NCI-H774 (cell line): ENCODE measurements at places on chromosomes 13 and 19.

GRCh38 chr13:47798906-47799305, 202.2 kb downstream of the SUCLA2 start:
- DNase-seq: no peak

- DNase-seq: no peak
Observed at GRCh38 chr13:101739382-101740178, 287.1 kb downstream of the ITGBL1 start.

DNA sequence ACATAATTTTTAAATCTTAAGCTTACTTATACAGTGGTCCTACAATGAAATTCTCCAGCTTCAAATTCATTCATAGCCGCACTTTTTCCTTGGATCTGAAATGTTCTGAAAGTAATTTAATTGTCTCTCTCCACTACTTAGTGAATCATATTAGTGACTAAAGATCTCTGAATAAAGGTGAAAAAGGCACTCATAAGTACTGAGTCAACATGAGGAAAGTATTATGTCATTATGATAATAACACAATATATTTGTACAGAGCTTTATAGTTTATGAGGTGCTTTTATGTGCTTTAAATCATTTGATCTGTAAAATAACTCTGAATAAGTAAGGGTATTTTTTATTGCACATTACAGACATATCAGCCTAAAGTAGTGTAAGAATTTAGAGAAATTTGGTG, 628.2 kb upstream of the SLITRK5 start:
- DNase-seq: no peak

DNA sequence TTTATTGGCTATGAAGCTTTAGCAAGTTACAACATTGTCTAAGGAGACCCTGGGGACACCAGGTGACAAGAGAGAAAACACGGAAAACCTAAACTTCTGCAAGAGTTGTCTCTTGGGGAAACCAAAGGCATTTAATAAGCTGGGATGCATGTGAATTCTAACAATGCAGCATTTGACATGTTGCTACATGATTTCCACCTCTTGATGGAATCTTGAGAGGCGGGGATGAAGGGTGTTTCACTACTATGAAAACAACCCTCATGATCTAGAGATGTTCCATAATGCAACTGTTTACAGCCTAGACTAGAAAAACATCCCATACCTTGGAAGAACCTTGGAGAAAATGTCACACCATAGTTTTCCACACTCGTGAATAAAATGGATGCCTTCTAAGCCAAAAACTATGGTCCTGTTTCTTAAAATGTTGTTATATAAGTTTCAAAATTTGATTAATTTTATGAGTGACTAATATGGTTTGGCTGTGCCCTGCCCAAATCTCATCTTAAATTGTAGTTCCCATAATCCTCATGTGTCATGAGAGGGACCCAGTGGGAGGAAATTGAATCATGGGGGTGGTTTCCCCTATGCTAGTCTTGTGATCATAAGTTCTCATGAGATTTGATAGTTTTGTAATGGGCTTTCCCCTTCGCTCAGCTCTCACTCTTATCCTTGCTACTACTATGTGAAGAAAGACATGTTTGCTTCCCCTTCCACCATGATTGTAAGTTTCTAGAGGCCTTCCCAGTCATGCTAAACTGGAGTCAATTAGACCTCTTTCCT, 164.6 kb downstream of the TNFSF13B start:
- DNase-seq: no peak

- DNase-seq: no peak
Observed at GRCh38 chr13:91232716-91233115, 114.8 kb upstream of the MIR17HG start.

GRCh38 chr19:48354332-48354992, 9.3 kb downstream of the TMEM143 start:
- DNase-seq: no peak

- no peak for DNase-seq
Observed at GRCh38 chr13:96809366-96810096, 184.7 kb downstream of the OXGR1 start.

DNA sequence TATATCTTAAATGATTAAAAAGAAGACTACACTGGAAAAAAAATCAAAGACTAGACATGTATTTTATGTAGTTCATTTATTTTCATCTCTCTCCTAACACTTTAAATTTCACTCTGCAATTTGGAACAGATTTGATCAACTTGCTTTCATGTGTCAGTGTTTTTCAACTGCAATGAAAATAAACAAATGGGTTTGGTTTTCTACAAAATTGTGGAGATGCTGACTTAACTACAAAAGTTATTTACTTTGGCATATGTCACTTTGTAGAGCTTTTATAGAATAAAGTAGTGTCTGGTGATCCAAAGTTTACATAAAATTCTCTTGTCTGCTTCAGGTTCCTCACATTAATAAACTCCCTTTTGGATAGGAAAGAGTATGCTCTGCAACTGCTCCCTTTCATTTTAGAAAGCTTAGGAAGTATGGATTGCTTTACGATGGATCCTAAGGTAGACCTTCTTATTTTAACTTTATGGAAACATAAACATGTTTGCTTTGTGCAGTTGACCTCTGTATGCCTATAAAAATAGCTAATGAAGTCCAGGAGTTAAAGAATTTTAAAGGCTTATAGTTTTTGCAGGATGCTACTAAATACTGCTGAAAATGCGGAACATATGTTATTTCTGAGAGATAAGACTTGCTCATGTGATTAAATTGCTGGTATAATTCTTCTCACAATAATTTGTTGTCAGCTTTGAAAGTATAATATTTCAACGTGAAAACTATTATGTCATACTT, 815.9 kb downstream of the PCDH9 start:
- DNase-seq: no peak

GRCh38 chr19:4800591-4801081, 9.1 kb downstream of the FEM1A start:
- no peak for DNase-seq

GRCh38 chr13:97528518-97528917, 94.5 kb downstream of the RAP2A start:
- no peak for DNase-seq

DNA sequence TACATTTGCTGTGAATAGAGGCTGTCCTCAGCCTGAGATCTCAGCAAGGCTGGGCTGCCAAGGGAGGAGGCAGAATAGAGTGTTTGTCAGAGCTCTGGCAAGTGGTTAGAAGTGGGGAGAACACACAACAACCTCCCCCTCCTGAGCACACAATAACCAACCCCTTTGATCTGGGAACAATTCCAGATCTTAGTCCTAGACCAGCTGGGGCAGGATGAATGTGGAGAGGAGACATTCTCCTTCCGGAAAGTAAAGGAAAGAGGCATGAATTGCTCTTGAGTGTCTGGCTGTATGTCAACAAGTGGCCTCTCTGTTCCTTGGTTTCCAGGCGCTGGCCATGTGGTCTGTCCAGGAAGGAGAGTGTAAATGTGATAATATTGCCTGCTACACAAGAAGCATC, 114.9 kb upstream of the TMTC4 start:
- peak; percentile 62 for DNase-seq

DNA sequence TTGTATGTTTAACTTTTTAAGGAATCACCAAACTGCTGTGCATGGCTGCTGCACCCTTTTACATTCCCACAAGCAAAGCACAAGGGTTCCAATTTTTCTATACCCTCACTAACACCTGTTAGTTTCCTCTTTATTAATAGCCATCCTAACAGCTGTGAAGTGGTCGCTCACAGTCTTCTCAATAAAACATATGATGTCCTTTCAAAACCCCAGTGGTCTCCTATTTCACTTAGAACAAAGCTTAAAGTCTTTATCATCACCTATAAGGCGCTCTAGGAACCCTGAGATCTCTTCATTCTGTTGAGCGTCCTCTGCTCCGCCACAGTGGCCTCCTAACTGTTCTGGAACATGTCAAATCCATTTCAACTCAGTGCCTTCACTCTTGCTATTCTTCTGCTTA, 400.5 kb downstream of the KLF12 start:
- no peak for DNase-seq

DNA sequence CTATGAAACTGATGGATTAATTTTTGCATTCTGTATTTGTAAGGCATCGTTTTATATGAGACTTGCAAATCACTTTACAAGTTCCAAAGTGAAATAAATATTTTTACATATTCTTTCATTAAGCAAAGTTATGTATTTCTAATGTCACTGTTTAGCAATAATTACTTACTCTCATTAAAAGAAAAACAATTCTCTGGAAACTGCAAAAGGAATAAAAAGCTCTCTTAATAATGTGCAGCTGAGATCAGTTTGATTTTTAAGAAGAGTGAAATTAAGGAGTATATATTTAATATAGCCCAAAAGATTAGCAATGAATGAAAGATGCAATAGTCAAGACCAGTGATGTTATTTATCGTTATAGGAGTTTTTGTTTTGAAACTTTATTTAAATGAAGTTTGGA, 155.2 kb downstream of the GPC5 start:
- DNase-seq: no peak

DNA sequence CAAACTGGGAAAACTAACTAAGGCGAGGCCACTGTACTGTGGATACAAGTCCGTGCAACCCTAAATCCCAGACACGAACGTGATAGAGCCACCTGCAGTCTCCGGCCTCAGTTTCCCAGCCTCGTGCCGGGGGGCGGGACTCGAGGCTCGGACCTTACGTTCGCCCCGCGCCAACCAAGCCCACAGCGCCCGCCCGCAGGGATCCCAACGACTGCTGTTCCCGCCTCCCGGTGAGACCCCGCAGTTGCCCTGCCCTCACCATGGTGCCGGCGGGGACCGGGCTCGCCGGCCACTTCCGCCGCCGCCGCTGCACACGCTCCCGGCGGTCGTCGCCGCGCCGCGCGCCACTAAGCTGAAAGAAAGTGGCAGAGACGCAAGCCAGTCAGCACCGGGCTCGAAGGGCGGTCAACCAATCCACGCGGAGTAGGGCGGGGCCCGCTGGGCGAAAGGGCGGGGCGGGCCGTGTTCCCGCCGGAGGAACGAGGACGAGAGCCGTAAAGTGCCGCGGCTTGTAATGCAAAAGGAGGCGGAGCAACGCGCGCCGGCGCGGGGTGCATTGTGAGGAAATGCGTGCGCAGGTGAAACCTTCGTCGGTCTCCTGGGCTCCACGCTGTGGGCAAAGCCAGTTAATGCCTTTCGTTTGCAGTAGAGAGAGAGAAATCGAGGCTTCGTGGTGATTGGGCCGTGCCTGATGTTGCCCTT, at the start of gene LSM4:
Gene LSM4, minus strand, starts transcription at position 318 of the 702 bp plus-strand sequence. Its CDS starts 56 bp downstream, at position 262.
- DNase-seq: peak; percentile 98

GRCh38 chr13:28044608-28045007, 55.8 kb downstream of the FLT3 start:
- DNase-seq: no peak

GRCh38 chr13:50671497-50671850, 172.0 kb downstream of the DLEU7 start:
- no peak for DNase-seq
